ENCODE measurements at places on chromosomes 1 and 21. TPM values are rescaled to one million over a fixed set of nuclear protein-coding genes. Genes with fewer than 3 reads are reported as not detected.

SMIM12 gene
- total RNA-seq: 8.0 TPM

LRRC38 gene
- total RNA-seq: 1.4 TPM

IFI44 gene
- 14.5 TPM for total RNA-seq

FCN3 gene
- not detected for total RNA-seq

SNRNP40 gene
- total RNA-seq: 88.5 TPM

WNT3A gene
- 0.39 TPM for total RNA-seq

ADAMTS5 gene
- total RNA-seq: 18.2 TPM

JMJD4 gene
- 13.1 TPM for total RNA-seq

PEAR1 gene
- 5.5 TPM for total RNA-seq

ATP1A2 gene
- 20.7 TPM for total RNA-seq

SH3BGR gene
- total RNA-seq: 12.4 TPM

S100A2 gene
- total RNA-seq: 71.6 TPM

ZNF648 gene
- total RNA-seq: 0.89 TPM

PRRC2C gene
- total RNA-seq: 64.6 TPM

VWA5B1 gene
- 0.39 TPM for total RNA-seq

NR5A2 gene
- 5.9 TPM for total RNA-seq

DENND2D gene
- total RNA-seq: 14.1 TPM

NEXN gene
- total RNA-seq: 12.2 TPM

GCSAML gene
- 1.1 TPM for total RNA-seq

CYP4A11 gene
- total RNA-seq: not detected

C1orf115 gene
- 12.7 TPM for total RNA-seq

BNIPL gene
- total RNA-seq: 37.0 TPM

VANGL2 gene
- 11.0 TPM for total RNA-seq

HNRNPCL2 gene
- total RNA-seq: not detected

MATN1 gene
- 1.4 TPM for total RNA-seq

FMN2 gene
- total RNA-seq: 0.69 TPM

HRNR gene
- not detected for total RNA-seq

COP1 gene
- total RNA-seq: 57.6 TPM

CAMTA1 gene
- 30.6 TPM for total RNA-seq

PCSK9 gene
- total RNA-seq: 11.1 TPM

DISC1 gene
- total RNA-seq: 13.9 TPM

S100A1 gene
- 5.6 TPM for total RNA-seq

LMOD1 gene
- total RNA-seq: 7.4 TPM

HES2 gene
- 5.9 TPM for total RNA-seq
